ENCODE measurements at places on chromosomes 6 and 20. TPM values are rescaled to one million over a fixed set of nuclear protein-coding genes. Genes with fewer than 3 reads are reported as not detected.

The SPATS1 gene
- not detected for total RNA-seq

The NNAT gene
- total RNA-seq = 12.1 TPM

The TPMT gene
- total RNA-seq = 15.1 TPM

The ROMO1 gene
- 416 TPM for total RNA-seq

DNA sequence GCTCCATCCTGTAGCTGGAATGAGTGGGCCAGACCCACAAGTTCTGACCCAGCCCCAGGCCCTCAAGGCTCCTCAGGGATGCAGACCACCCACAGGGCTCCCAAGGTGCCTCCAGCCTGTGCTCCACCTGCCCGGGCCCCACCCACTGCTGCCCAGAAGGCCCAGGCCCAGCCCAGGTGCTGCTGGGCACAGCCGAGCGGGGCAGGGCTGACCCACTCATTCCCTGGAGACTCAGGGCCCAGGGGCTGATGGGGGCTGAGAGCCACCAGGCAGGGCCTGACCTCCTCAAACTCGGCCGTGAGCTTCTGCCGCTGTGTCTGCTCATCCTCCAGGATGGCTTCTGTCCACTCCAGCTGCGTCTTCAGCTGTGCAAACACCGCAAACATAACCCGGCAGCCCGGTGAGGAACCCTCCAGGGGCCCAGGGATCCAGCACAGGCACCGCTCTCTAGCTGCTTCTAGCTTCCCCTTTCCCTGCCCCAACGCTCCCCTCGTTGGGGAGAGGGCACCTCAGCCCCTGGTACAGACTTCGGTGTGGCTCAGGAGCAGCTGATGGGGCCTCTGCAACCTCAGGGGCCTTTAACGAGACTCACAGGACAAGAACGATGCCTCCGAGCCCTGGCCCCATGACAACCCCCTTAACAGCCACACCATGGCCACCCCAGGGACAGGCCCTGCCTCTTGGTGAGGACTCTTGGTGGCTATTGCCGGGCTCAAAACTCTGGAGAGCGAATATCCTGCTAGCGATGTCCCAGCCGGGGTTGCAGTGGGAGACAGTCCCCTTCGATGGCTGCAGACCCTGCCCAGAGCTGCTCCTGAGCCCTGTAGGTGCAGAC, 46.0 kb downstream of the DSTN start:
- peaks cover 43% of the 10 kb centered on the region for H3K4me1 ChIP-seq
- peak; percentile 10 for DNase-seq
- H3K36me3 ChIP-seq = no peaks in the 10 kb centered on the region
- no peaks in the 10 kb centered on the region for H3K27me3 ChIP-seq
- H3K27ac ChIP-seq = peak overlapping the region; percentile 79
